ENCODE measurements at places on chromosomes 6 and 20. TPM values are rescaled to one million over a fixed set of nuclear protein-coding genes. Genes with fewer than 3 reads are reported as not detected.

GPR6 gene
- total RNA-seq: not detected

MYL9 gene
- 1.1 TPM for total RNA-seq

HLA-DQA1 gene
- total RNA-seq: 35.4 TPM

CCN6 gene
- total RNA-seq: not detected

SLC35D3 gene
- not detected for total RNA-seq

ARMH2 gene
- 1.5 TPM for total RNA-seq

VSX1 gene
- total RNA-seq: not detected

TRIM40 gene
- not detected for total RNA-seq

PTGIS gene
- total RNA-seq: 1.6 TPM

CLDN20 gene
- total RNA-seq: not detected

MATN4 gene
- total RNA-seq: 0.83 TPM

THEMIS gene
- 68.2 TPM for total RNA-seq

DNA sequence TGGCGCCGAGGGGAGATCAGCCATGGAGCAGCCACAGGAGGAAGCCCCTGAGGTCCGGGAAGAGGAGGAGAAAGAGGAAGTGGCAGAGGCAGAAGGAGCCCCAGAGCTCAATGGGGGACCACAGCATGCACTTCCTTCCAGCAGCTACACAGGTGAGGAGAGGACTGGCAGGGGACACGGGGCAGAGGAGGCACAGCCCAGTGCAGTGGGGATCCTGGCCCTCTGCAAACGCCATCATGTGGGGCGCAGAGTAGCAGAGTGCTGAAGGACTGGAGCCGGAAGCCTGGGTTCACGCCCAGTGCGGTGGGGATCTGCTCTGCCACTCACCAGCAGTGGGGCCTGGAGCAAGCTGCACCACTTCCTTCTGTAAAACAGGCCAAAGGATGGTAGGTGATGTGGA is 41.1 kb upstream of the FANCE start:
- peak; percentile 44 for DNase-seq

- DNase-seq: peak; percentile 55
Observed at GRCh38 chr6:27592481-27593199, 119.7 kb upstream of the ZNF184 start.

DNA sequence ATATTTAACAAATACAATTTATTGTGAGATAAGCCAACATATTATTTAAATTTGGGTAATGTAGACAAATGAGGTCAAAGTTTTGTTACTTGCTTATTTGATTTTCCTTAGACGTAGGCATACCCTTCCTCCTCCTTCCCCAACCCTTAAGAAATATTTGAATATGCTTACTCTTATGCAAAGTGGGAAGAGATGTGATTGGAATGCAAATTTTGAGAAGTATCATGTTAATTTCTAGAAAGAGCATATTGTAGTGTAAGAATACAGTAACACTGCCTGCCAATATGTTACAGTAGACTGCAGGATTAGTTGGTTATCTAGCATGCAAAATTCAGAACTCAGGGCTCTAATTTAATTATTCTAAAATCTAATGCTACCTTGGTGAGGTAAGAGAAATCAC is 32.9 kb downstream of the CRISP1 start:
- DNase-seq: no peak

- no peak for DNase-seq
Observed at GRCh38 chr6:117829594-117830319, 77.3 kb upstream of the SLC35F1 start.

- no peak for DNase-seq
Observed at GRCh38 chr6:38270367-38270766, 369.4 kb downstream of the BTBD9 start.

DNA sequence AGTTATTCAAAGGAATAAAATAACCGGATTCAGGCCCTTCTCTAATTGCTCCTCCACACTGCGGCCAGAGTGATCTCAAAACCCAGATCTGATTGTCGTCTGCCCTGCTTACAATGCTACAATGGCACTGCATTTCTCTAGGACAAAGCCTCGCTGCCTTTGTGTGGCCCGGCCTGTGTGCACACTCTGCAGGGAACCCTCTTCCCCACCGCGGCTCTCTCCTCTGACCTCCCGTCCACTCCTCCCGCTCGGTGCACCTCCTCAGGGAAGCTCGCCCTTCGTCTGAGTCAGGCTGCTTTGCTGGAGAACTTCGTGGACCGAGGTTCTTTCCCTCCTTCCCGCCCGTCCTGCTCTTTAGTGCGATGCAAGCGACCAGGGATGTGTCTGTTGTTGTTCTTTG is 101.6 kb upstream of the SNX9 start:
- no peak for DNase-seq

- no peak for DNase-seq
Observed at GRCh38 chr20:3998998-3999397, 16.4 kb downstream of the RNF24 start.

DNA sequence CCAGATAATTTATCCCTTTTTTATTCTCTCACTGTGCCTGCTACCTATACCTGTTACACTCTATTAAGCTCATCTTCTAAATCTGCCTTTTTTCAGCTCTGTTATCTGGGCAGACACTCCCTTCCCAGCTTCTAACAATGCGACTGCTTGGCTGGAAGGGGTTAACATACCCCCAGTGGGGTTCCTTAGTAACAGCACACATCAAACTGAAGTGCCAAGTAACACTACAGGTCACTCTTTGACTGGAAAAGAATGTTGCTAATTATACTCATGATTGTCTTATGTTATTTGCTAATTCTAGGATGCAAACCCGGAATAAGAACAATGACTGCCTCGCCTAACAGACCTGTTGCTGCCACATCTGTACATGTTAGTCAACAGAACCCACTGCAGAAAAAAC is 203.5 kb downstream of the EPM2A start:
- DNase-seq: no peak

GRCh38 chr6:161630674-161631073 is 356.8 kb upstream of the AGPAT4 start:
- no peak for DNase-seq

DNA sequence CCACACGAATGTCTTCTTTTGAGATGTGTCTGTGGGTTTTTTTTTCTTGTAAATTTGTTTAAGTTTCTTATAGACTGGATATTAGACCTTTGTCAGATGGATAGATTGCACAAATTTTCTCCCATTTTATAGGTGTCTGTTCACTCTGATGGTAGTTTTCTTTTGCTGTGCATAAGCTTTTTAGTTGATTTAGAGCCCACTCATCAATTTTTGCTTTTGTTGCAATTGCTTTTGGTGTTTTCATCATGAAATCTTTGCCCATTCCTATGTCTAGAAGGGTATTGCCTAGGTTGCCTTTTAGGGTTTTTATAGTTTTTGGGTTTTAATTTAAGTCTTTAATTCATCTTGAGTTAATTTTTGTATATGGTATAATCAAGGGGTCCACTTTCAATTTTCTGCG is 57.7 kb downstream of the NKX2-2 start:
- DNase-seq: no peak

DNA sequence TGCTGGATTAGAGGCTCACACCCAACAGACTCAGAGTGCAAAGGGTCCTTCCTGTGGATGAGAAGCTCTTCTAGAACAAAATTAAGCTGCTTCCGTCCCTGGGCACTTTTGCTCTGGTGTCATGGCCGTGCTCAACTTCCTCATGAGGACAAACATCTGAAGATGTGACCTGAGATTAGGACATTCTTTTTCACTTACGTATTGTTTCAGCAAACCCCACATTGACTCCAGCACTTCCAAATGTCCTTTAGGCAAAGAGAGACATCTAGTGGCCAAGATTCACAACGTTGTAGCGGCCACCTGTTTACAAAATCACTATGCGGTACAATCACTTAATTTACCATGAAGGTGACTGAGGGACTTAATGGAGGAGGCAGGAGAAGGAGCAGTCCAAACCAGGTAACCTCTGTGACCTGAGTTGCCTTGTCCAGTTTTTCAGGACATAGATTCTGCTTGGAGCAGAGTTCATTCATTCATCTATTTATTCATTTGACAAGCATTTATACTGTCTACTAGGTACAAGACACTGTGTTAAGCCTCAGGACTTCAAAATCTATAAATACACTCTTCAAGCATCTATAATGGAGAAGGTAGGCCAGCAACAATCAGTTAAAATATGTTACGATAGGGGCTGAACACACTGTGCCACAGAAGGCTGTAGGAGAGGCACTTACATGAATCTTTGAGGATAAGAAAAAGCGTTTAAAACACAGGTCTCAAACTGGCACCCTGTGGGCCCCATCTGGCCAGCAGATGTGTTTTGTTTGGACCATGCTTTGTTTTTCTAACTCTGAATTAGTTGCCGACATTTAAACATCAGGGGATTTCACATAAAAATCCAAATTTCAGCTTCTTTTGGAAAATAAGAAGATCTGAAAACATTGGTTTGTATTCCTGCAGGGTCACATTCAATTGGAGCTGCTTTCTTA is 5.6 kb upstream of the ADGRF1 start:
- DNase-seq: peak; percentile 31

DNA sequence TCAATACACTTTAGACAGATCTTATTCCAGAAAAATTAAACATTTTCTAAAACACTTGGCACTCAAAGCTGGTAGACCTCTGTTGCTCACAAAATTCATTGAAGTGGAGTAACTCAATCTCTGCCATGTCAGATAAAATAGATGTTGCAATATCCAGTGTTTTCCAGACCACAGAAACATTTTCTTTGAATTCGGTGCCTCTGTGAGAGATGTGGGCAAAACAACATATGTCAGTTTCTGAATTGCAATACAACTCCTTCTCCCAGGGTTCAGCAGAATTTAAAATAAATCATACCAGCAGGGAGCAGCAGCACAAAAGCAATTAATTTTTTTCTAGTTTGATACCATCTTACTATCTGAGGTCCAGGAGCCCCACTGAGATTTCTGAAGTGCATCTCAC is 11.3 kb upstream of the PKHD1 start:
- DNase-seq: no peak

GRCh38 chr20:63980317-63980805 is 571 bp upstream of the PRPF6 start:
- peak; percentile 60 for DNase-seq

DNA sequence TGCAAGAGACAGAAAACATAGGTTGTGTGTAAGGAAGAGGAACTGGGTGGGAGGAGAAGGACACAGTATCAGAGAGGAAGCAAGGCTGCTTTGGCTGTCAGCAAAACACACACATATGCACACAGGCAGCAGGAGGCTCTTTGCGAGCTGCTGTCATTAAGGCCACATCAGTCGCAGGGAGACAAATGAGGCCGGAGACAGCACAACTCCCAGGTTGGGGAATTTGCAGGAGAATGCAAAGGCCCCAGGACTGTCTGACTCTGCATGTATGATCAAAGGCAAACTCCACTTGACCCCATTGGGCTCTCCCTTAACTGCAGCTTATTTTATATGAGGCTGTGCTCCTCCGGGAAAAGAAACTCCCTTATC is 35.3 kb downstream of the METTL24 start:
- DNase-seq: no peak

DNA sequence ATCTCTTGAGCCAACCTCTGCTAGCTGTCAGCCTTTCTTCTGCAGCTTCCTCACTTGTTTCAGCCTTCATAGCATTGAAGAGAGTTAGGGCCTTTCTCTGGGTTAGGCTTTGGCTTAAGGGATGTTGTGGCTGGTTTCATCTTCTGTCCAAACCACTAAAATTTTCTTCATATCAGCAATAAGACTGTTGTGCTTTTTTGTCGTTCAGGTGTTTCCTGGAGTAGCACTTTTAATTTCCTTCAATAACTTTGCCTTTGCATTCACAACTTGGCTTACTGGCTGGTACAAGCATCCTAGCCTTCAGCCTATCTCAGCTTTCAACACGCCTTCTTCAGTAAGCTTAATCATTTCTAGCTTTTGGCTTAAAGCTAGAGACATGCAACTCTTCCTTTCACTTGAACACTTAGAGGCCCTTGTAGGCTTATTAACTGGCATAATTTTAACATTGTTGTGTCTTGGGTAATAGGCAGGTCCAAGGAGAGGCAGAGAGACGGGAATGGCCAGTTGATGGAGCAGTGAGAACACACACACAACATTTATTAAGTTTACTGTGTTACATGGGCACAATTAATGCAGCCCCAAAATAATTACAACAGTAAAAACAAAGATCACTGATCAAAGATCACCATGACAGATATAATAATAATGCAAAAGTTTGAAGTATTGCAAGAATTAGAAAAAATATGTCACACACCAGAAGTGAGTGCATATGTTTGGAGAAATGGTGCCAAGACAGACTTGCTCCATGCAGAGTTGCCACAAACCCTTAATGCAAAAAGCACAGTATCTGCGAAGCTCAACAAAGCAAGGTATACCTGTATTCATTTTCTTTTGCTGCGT is 98.6 kb downstream of the HIVEP1 start:
- DNase-seq: no peak

GRCh38 chr6:34506718-34507117 is 40.8 kb downstream of the PACSIN1 start:
- DNase-seq: no peak

DNA sequence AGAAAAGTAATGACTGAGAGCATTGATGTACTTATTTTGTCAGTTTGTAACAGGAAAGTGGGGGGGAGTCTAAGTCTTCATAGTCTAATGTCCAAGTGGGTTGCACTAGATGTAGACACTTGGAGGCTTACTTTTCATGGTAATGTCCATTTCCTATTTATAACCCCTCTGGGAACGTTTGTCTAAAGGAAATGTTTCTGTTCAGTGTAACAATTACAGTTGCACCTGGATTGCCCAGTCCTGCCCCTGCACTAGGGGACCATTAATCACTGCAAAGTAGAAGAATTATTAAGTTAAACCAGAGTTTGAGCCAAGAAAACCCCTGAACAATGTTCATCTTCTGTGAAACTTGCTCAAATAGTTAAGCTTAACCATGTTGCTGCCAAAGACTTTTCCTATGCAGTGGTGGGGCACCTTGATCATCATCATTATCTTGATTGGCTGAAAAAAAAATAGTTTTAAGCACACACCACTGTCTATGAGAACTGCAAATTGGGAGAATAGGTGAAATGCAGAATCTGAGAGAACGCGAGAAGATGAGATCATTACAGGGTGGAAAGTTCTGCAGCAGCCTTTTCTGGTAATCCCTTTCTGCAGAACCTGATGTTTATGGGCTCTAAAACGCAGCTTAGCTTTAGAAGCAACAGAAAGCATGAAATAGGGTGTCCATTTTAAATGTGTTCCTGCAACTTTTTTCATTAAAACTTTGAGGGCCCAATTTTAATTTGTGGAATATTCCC is 106.0 kb downstream of the ZNF217 start:
- no peak for DNase-seq

DNA sequence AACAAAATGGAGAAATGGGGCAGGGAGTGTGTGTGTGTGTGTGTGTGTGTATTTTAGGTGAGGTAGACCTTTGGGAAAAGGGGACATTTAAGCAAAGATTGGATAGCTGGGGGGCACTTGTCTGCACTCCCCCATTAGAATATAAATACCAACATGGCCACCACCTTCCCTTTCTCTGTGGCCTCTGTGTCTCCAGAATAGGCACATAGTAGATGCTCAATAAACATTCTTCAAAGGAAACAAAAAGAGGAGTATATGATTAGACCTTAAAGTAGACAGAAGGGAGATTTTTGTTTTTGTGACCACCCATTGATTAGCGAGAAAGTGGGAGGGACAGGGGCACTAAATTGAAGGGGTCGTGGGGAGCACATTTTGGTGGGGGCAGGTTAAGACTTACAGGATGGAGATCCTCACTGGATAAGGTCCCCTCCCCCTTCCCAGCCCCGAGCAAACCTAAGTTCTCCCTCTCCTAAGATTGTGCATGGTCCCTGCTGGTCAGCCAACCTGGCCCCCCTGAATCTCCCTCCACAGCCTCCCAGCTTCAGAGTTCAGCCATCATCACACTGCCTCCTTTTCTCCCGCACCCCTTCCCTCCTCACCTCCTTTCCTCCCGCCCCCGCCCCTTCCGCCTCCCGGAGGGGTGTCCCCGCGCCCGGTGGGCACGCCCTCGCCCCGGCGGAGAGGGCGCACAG is 514 bp upstream of the TSHZ2 start:
- no peak for DNase-seq

GRCh38 chr6:21984135-21984534 is 312.7 kb downstream of the PRL start:
- DNase-seq: no peak

- no peak for DNase-seq
Observed at GRCh38 chr6:47733879-47734558, 35.6 kb downstream of the ADGRF4 start.
